T-helper 17 cell (primary cell): ENCODE measurements at places on chromosomes 12 and 14. TPM values are rescaled to one million over a fixed set of nuclear protein-coding genes. Genes with fewer than 3 reads are reported as not detected.

The GRIN2B gene
- not detected for total RNA-seq

The FOXG1 gene
- not detected for total RNA-seq

The NTS gene
- not detected for total RNA-seq

GRCh38 chr12:9796346-9796745, 30.9 kb upstream of the KLRF1 start:
- H3K4me1 ChIP-seq: peaks cover 44% of the 10 kb centered on the region
- no peaks in the 10 kb centered on the region for H3K36me3 ChIP-seq
- peak overlapping the region; percentile 69 for H3K4me3 ChIP-seq
- H3K27ac ChIP-seq: peak overlapping the region; percentile 89
- peaks cover 6% of the 10 kb centered on the region for H3K27me3 ChIP-seq

GRCh38 chr12:64665514-64665913, 55.2 kb downstream of the RASSF3 start:
- peak overlapping the region; percentile 93 for H3K4me3 ChIP-seq
- no peaks in the 10 kb centered on the region for H3K27me3 ChIP-seq
- DNase-seq: peak; percentile 41
- H3K27ac ChIP-seq: peak overlapping the region; percentile 100
